ENCODE measurements at places on chromosomes 2 and 18.

GRCh38 chr2:51401546-51401945, 369.6 kb upstream of the NRXN1 start:
- DNase-seq, result no peak

GRCh38 chr18:6854811-6855210, 125.3 kb downstream of the ARHGAP28 start:
- DNase-seq, result no peak

DNA sequence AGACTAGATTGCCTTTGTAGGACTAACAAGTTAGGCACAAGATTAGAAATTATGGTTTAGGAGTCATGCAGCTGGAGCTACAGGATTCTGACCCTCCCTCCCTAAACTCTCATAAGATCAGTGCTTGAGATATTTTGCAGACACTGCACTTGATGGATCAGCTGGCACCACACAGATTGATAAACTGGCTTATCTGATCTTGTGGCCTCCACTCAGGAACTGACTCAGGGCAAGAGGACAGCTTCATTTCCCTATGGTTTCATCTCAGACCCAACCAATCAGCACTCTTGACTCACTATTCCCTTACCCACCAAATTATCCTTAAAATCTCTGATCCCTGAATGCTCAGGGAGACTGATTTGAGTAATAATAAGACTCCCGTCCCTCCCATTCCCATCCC, 152.3 kb downstream of the DIS3L2 start:
- DNase-seq, result no peak

DNA sequence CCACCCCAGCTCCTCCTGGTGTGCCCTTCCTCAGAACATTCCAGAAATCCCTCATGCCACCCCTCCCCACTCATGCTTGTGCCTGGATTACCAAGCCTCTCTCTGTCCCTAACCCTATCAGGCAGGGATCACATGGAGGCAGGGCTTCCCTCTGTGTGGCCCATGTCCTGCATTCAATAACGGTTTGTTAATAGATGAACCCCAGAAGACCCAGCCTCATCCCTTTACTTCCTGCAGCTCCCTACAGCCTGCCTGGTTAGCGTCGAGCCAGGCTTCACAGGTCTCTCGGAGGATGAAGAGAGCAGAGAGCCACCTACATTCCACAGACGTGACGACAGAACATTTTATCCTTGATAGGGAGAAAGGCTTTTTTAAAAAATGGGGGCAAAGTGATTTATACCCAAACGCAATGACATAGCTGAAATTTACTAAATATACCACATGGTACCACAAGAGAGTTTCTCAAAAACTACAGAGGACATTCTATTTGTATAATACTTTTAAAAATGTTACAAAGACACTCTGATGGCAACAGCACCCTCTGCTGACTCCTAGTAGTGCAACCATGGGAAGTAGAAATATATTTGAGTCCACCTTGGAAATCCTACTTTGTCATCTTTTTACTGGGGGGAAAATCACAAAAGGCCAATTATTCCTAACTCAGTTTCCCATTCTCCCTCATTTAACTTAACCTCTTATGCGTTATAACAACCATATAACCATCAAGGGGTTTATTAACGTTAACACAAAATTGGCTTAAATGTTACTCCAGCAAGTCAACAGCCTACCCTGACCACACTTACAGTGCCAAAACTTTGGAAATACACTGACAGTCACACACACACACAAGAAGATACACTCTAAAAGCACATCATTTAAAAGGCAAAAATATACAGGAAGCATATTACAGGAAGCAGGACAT, 30.7 kb downstream of the FBXO15 start:
- no peak for DNase-seq
